ENCODE measurements at places on chromosomes 6 and 20.
A peak's percentile ranks its signal among the peaks of the same experiment; 100 is the strongest.

DNA sequence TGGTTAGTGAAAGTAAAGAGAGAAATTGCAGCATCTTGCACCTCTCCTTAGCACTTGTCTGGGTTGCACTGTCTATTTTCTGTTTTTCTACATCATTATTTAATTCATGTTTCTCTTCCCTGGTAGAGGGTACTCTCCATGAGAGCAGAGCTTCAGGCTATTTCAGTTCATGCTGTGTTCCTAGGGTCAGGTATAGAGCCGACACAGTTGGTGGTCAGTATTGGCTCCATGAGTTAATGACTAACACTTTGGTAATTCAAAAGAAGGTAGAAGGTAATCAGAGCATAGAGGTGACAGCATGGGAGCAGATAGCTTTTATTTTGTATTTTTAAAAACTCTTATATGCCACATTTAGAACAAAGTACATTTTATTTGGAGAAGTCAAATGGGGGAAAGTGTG is 42.7 kb downstream of the RIMS1 start:
- DNase-seq = no peak

GRCh38 chr6:46170357-46171289 is at the start of gene ENPP5:
ENPP5 (minus strand) TSS chr6:46170980; CDS start chr6:46168262, 2,718 bp downstream.
- DNase-seq = no peak

GRCh38 chr20:63483834-63484233 is 11.4 kb upstream of the KCNQ2 start:
- DNase-seq = peak; percentile 15

- DNase-seq = no peak
These were observed 187.5 kb upstream of the SPTLC3 start for GRCh38 chr20:12821249-12821648.

DNA sequence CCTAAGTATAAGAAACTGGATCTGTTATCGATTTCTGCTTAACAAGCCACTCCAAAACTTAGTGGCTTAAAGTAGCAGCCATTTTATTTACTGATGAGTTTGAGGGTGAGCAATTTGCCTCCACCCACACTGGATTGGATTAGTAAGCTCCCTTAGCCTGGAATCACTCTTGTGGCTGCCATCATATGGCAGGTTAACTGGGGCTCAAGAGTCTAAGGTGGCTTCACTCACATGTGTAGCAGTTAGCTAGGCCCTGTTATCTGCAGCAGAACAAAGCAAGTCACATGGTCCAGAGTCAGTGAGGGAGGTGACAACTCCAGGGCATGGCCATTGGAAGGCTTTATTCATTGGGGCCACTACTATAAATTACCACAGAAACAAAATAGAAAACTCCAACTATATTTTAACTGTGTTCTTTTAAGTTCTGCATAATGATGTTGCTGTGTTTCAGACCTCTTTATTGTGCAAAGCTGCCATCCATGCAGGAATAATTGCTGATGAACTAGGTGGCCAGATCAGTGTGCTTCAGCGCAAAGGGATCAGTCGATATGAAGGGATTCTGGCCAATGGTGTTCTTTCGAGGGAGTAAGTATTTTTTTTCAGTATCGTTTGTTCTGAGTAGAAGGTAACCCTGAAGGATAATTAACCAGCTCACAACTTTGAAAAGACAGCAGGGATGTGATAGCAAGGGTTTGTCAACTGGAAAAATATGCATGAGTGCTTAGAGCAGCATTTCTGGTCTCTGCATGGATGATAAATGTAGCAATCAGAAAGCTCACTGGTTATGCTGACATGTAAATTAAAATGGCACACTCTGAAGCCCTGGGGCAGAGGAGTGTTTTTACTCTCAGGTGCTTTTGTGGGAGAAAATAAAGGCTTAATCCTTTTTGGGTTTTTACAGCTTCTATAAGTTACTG is 49.6 kb downstream of the DCBLD1 start:
- no peak for DNase-seq

DNA sequence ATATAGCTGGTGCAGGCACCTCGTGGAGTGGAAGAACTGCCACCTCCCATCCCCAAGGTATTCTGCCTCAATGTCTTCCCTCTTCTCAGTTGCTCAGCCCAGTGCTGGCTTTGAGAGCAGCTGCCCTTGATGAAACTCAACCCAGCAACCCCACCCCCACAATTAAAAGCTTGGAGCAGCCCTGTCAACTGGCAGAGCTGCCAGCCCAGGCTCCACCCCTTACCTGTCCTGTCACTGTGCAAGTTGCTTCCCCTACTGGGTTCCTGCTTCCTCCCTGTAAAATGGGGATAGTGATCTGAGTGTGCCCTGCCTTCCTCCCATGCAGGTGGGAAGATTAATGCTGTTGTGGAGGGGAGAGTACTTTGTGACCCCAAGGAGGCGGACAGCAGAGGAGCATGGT is 4.5 kb downstream of the TMEM63B start:
- no peak for DNase-seq

- DNase-seq = peak; percentile 63
These were observed 412 bp downstream of the TRIB3 start for GRCh38 chr20:380763-381580.

DNA sequence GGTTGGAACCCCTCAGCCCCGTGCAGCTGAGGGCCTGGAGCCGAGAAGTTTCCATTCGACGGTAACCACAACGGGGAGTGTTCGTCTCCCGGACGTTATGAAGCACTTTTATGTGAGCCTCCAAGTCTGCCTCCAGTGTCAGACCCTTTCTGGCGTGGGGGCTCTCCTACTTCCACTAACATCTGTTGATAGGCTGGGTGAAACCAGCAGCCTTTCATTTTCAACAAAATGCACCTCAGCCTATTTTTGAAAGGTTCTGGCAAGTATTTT is 257.4 kb downstream of the THBS2 start:
- DNase-seq = no peak

- DNase-seq = no peak
These were observed 280.6 kb upstream of the PLCB4 start for GRCh38 chr20:8788275-8788674.

DNA sequence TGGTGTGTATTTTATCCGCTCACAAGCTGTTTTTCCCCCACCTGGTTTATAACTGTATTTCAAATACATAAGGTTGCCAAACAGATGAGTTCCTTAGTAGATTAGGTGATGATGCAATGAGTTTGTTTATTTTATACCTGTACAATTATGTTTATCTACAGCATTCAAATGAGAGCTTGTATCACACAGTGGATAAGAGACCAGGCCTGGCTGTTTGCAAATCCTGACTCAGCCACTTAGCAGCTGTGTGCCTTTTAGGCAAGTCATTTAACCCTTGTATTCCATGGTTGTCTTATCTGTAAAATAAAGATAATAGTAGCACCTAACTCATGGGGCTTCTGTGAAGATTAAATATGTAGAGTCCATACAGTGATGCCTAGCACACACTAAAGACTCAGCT is 143.7 kb downstream of the MOXD1 start:
- DNase-seq = no peak

- peak; percentile 64 for DNase-seq
These were observed 8.1 kb downstream of the NEDD9 start for GRCh38 chr6:11224252-11224965.

DNA sequence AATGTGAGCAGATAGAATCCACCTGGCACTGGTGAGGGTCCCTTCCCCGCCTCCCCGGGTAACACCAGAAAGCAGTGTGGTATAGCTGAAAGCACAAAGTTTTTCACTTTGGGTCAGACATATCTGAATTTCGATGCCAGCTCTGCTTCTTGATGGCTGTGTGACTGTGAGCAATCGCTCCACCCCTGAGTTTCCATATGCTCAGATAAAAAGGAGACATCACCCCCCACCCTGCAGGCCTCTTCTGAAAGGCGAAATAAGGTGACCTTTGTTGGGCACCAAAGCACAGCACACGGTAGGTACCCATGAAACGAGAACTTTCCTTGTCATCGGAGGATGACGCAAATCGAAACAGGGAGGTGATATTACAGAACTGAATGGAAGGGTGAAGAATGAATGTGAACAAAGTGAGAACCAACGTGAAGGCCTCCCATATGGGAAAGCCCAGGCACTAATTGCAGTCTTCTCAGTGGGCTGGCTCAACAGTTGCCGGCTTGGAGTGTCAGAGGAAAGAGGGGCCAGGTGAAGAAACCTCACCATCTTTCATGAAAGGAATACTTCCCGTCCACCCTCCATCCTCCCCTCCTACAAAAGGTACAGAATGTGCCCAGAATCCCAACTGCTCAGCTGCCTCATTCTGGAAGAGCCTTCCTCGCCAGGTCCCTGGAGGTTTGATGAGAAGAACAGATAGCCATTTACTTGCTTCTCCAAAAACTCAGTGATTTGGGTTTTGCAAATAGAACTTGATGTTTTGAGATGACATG is 61.8 kb downstream of the NFATC2 start:
- no peak for DNase-seq

All from dermis blood vessel endothelial cell (primary cell).